ENCODE measurements at places on chromosomes 2 and 18. TPM values are rescaled to one million over a fixed set of nuclear protein-coding genes. Genes with fewer than 3 reads are reported as not detected.

- peak; percentile 33 for DNase-seq
These were observed 359 bp downstream of the TGFBRAP1 start for GRCh38 chr2:105329197-105329554.

GRCh38 chr18:64994370-64994769, 756.4 kb upstream of the CDH7 start:
- DNase-seq = no peak

GRCh38 chr2:239607517-239608191, 206.8 kb upstream of the HDAC4 start:
- DNase-seq = no peak

DNA sequence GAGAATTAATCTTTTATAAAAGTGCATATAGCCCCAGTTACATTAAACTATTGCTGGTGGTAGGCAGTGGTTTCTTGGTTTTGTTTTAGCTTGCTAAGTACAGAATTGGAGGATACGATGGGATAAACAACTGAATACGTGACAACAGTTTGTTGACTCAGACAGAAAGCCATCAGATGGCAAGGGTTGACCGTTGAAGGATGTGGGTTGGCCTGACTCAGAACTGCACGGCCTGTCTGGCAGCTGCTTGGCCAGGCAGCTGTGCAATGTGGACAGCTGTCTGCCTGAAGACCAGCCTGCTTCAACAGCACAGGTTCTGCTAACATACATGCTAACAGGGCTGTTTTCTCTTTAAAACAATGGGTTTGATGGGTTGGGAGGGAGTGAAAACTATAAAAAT, 46.6 kb downstream of the PRKRA start:
- peak; percentile 34 for DNase-seq

- no peak for DNase-seq
These were observed 113.8 kb upstream of the HAAO start for GRCh38 chr2:42906111-42906556.

- no peak for DNase-seq
These were observed 24.1 kb upstream of the PLEKHM3 start for GRCh38 chr2:208049441-208049840.

DNA sequence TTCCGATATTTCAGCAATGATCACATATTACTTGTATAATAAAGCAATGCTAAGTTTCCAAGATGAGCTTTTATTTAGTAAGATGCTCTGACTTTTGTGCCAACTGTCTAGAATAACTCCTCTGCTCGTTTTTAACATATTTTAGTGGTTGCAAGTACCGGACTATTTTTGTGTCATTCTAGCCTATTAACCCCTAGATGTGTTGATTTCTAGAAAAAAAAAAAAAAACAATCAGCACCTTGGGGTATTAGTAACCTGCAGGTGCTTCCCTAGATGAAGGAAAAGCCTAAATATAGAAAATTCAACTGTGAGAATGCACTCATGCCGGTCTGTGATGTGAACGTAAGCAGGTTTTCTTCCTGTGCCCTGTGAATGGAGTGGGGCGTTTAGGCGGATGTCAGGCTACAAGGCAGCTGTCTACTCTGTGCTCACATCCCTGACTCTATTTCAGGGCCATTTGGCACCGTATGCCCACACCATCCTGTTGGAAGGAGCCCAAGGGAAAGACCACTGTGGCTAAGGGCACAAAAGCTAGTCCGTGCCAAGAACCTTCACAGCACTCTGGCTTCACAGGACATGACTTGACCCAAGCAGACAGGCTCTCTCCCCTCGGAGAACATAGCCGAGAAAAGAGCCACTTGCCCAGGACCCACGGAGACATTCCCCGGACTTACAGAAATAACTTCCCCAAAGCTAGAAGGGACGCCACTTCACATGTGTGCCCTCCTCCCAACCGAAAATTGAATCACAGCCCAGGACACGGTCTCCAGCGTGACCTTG, 60.9 kb upstream of the AGAP1 start:
- peak; percentile 36 for DNase-seq

DNA sequence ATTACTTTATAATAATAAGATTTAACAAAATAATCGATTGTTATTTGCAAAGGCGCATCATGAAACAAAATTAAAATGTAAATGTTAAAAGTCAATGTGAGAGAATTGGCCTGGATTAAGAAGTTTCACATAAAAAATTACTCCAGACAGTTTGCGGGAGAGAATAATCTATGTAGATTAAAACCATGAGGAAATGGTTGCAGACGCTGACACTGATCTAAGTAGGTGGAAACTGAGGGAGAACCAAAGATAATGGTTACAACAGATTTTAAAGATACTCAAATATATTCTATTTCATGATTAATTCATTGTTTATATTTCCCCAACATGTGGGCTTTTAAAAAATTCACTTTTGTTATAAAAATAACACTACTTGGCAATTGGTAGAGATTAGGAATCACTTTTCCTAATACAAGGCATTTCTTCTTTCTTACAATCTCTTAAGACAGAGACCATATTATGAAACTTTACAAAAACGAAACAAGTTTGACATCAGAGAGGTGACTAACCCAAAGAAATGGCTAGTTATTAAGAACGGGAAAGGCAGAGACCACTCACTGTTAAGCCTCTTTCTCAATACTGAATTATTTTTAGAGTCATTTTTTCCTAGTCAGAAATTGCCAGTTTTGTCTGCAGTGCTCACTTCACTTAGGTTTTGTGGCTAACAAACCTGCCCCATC, 1.6 kb downstream of the KANSL1L start:
- no peak for DNase-seq

DNA sequence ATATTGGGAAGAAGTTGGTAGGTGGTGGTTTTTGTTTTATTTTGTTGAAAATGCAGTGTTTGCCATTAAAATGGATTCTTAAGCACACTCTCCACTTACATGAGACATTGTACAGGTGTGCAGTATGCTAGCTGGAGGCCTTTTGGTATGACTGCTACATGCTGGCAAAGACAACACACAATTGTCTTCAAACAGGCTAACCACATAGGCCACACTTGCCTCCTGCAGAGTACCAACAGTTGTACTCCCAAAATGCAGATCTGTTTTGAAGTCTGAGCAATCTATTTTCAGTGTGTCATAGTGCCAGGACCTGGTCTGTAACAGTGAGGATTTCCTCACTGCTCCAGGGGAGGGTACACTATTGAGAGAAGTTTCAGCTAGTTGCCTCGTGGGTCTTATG, 213.6 kb downstream of the ZRANB3 start:
- no peak for DNase-seq

- no peak for DNase-seq
These were observed 9.8 kb downstream of the MYOM1 start for GRCh38 chr18:3209859-3210569.

The PSMG2 gene
- total RNA-seq = 40.6 TPM

The CYP1B1 gene
- total RNA-seq = 16.9 TPM

The GCG gene
- not detected for total RNA-seq

The DAPL1 gene
- total RNA-seq = not detected

The EFR3B gene
- total RNA-seq = 4.2 TPM

All from left ventricle myocardium superior (tissue), 1 donor.